ENCODE measurements at places on chromosomes 5 and 9.

- DNase-seq, result no peak
Measured at GRCh38 chr9:94700445-94700844, 26.1 kb upstream of the AOPEP start.

- DNase-seq, result no peak
Measured at GRCh38 chr5:113984928-113985327, 376.9 kb upstream of the KCNN2 start.

GRCh38 chr5:158502686-158503085, 597.0 kb downstream of the EBF1 start:
- no peak for DNase-seq

DNA sequence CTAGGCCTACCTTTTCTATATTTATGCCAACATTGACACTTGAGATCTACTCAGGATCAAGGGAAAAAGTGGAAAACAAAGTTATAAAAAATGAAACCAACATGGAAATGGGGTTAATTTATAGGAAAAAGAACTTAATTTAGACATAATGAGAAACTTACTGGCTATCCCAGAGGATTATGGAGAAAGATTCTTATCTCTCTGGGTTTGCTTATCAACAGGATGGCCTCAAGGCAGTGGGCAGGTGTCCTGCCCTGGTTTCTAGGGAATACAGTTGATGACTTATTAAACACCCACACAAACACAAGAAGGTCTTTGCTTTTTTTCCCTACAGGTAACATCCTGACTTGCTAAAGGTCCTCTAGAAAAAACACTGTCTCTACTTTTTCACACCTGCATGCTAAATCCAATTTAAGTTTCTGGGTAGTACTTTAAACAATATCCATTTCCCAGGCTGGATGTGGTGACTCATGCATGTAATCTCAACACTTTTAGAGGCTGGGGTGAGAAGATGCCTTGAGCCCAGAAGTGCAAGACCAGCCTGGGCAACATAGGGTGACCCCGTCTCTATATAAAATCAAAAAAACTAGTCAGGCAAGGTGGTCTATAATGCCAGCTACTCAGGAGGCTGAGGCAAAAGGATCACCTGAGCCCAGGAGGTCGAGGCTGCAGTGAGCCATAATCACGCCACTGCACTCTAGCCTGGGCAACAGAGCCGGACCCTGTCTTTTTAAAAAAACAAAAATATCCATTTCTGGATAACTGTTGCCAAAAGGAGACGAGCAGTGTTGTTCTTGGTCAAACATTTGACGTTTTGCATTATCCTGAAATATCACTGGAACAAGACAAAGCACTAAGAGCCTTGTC, 6.6 kb upstream of the ZNF608 start:
- DNase-seq, result no peak

- DNase-seq, result no peak
Measured at GRCh38 chr5:13580058-13580457, 364.4 kb downstream of the DNAH5 start.

GRCh38 chr9:120412425-120412951, 167.5 kb downstream of the CDK5RAP2 start:
- DNase-seq, result no peak

GRCh38 chr5:160905285-160905684, 53.3 kb upstream of the ATP10B start:
- no peak for DNase-seq

DNA sequence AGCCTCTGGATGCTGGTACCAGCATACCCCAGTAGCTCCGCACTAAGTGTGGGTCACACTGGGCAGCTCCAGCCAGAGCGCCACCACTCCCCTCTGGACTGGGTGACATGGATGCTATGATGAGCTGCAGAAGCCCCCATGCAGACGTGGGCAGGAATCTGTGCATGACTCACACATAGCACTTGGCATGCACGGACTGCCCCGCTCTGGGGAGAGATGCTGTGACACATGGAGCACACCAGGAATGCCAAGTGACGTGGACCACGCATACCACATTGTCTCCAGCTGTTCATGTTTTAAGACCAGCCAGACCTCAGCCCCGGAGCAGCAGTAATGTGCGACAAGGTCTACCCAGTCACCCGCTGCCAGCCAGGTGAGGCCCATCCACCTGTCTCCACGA, 64.1 kb downstream of the SEMA4D start:
- DNase-seq, result no peak

DNA sequence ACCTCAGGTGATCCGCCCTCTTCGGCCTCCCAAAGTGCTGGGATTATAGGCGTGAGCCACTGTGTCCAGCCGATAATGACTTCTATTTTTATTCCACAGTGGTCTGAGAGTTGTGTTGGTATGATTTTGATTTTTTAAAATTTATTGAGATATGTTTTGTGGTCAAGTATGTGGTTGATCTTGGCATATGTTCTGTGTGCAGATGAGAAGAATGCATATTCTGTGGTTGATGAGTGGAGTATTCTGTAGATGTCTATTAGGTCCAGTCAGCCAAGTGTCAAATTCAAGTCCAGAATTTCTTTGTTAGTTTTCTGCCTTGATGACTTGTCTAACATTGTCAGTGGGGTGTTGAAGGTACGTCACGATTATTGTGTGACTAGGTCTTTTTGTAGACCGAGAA, 338.2 kb upstream of the TARS1 start:
- no peak for DNase-seq

DNA sequence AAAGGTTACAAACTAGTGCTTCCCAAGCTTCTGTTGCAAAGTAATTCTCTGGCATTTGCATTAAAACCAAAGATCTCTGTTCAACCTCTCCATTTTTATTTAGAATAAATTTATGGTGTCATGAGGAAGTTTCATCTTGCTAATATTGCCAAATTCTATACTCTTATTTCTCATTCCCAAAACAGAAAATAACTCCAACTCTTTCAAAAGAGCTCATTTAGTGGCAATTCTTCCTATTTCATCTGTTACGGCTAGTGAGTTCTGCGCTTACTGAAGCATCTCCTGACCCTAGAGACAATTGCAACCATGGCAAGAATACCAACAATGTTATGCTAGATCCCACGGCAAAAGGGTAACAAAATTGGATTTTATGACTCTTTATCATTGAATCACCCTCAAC, 97.0 kb downstream of the HINT1 start:
- DNase-seq, result no peak

GRCh38 chr5:132800545-132800944, 12.6 kb upstream of the SOWAHA start:
- DNase-seq, result no peak

DNA sequence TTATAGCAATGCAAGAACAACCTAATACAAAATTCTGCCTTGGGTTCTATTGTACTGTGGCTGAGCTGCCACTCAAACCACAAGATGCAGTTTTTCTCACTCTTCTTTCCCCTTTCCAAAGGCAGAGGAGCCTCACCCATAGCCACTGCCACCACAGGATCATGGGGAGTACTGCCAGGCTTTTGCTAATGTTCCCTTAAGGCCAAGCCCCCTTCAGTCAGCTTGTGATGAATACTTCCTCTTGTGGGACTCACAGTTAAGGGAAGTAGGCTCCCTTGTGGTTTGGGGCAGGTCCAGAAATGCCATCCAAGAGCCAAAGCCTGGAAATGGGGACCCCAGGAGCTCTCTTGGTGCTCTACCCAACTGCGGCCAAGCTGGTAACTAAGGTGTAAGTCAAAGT, 258.7 kb downstream of the SPATA31D1 start:
- no peak for DNase-seq

DNA sequence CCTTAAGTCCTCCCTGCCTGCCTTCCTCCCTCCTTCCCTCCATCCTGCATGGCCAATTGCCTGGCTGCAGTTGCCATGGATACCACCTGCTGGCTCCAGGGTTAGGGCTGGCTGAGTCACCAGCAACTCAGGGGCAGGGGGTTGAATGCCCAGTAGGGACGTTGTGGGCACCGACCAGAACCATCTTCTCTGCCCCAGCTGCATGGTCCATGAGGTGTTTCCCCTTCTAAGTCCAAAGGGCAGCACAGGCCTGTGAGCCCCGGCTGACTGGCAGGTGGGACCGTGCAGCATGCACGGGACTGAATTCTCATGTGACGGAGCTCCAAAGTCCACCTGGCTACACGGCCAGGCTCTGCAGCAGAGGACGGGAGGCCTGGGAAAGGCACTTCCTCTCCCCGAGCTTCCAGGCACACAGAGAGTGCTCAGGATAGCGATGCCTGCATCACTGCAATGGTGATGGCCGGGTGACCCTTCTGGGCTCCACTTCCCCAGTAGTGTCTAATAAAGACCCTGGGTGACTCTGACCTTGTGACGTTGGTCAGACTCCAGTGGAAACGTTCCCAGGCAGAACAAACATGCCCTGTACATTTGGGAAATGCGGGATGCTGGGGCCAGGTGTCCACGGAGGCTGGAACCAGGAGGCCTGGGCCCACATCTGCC, 5.7 kb downstream of the ASS1 start:
- DNase-seq, result no peak

- DNase-seq, result no peak
Measured at GRCh38 chr9:4228606-4229005, 71.3 kb downstream of the GLIS3 start.

- DNase-seq, result no peak
Measured at GRCh38 chr9:134724912-134725604, 83.5 kb downstream of the COL5A1 start.

DNA sequence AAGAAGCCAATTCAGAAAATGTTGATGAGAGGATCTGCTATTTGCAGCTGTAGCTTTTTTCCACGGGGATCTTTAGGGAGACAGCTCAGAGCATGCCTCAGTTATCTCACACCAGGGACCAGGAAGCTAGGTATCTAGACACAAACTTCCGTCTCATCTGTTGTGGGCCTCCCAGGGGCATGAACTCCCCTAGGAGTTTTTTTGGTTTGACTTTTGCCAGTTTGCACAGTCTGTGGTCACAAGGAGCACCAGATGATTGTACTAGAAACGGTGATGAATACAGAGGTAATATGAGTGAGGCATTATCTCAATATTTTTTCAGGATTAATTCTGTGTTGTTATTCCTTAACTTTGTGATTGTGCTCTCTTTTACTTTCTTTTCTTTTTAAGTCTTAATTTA, 533.2 kb upstream of the SEMA6A start:
- no peak for DNase-seq

- no peak for DNase-seq
Measured at GRCh38 chr5:103262422-103262871, 3.9 kb downstream of the MACIR start.

- no peak for DNase-seq
Measured at GRCh38 chr5:368183-369084, 46.9 kb downstream of the AHRR start.

DNA sequence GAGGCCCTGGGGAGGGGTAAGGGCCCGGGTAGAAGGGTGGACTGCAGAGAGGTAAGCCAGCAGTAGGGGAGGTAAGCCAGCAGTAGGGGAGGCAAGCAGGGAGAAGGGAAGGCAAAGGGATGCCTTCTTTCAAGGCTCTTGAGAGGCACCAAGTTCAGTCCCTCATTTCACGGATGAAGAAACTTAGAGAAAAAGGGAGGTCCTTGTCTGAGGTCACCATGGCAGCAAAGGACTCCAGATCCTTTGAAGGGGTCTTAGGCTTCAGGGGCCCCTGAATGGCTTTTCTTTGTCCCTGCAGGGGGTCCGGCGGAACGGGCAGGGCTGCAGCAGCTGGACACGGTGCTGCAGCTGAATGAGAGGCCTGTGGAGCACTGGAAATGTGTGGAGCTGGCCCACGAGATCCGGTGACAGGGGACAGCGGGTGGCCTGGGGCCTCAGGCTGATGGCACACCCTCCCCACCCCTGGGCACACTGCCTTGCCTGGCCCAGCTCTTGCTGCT, 42.6 kb downstream of the RGS3 start:
- no peak for DNase-seq

- DNase-seq, result no peak
Measured at GRCh38 chr9:120905315-120906164, 21.1 kb downstream of the TRAF1 start.

- no peak for DNase-seq
Measured at GRCh38 chr9:8723195-8723594, 923.6 kb upstream of the DMAC1 start.

GRCh38 chr5:137446615-137447014, 52.5 kb downstream of the SPOCK1 start:
- no peak for DNase-seq

- no peak for DNase-seq
Measured at GRCh38 chr5:159779481-159779880, 136.8 kb upstream of the ADRA1B start.

GRCh38 chr9:132973713-132974112, 4.8 kb upstream of the GFI1B start:
- DNase-seq, result no peak

DNA sequence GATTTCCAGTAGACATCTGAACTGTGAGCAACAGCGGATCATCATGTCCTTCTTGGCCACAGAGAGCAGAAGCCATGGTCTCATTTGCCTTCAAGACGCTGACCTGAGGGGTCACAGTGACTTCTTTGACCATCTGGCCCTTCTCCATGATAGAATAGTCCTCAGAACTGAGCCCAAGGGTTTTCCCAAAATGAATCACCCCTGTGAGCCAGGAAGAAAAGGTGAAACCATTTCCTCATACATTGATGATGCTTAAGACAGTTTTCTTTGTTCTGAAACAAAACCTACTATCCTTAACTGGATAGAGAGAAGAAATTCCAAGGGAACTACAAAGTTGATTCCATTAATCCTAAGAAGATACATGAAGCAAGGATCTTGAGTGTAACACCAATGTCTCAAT, 503.9 kb downstream of the CTNND2 start:
- DNase-seq, result no peak

DNA sequence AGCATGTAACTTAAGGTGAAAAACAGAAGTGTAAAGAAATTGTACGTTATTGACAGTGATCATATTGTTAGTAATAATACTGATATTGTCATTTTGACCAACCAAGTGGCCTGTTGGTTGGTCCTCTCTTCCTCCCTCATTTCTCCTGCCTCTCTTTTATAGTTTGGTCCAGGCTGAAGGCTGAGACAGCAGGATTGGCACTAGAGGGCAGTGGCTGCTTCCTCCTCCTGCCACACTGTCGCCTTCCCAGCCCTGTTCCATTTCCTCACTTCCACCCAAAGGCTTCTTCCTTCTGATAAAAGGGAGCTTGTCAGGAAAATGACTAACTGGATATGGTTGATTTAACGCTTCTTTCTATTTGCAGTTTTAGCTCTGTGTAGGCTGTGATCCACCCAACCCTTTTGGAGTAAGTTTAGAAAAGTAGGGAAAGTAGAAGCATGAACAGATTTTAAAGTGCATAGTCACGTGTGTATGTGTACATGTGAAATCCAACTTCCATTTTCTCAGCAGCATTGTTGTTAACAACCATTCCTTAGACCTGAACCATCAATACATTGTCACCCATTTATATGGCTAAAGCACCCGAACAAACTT, 35.6 kb downstream of the PTCD2 start:
- no peak for DNase-seq

DNA sequence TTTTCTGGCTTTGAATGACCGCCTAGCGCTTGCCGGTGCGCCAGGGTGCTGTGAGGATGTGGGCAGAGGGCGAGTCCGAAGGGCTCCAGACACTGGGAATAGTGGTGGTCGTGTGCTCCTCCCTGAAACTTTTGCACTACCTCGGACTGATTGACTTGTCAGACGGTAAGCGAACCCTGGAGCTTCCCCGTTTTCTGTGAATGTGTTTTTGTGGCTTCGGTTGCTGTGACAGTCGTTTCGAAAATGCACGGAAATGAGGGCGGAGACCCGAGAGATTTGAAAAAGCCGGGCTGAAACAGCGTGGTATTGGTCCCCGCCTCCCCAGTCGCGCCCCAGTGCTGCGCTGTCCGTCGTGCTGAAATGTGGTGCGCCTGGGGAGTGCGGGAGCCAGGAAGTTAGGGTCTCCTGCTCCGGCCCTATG, 102.5 kb upstream of the GABRP start:
- peak; percentile 9 for DNase-seq

GRCh38 chr9:127407492-127407843, 10.5 kb downstream of the SLC2A8 start:
- DNase-seq, result no peak
